ENCODE measurements at places on chromosomes 3 and 15.
A peak's percentile ranks its signal among the peaks of the same experiment; 100 is the strongest.

DNA sequence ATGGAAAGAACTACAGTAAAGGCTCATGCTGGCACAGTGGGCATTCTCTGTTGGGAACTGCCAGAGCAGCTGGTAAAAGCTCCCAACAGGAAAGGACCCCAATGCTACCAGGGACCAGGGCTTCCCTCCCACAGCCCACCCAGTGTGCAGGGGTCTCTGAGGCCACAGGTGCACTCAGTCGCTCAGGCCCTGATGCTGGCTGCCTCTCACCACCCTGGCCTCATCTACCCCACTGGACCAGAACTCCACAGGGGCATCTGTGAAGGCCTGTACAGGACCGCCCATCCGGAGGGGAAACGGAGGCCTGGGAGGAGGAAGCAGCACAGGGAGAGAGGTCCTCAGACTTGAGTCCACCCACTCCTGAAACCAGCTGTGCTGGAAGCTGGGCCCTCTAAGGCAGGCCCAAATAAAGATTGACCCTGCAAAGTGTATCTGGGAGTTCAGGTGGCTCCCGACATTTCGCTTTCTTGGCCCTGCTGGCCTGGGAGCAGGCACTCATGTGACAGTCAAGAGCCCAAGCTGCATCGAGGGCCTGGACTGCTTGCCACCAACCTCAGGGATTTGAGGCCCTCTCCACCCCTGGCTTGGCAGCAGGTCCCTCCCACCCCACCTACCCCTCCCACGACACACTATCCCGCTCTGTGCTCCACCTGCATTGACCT, 12.7 kb downstream of the KLF15 start:
- DNase-seq = peak; percentile 22

- DNase-seq = no peak
Observed at GRCh38 chr3:54056521-54056920, 65.8 kb upstream of the CACNA2D3 start.

DNA sequence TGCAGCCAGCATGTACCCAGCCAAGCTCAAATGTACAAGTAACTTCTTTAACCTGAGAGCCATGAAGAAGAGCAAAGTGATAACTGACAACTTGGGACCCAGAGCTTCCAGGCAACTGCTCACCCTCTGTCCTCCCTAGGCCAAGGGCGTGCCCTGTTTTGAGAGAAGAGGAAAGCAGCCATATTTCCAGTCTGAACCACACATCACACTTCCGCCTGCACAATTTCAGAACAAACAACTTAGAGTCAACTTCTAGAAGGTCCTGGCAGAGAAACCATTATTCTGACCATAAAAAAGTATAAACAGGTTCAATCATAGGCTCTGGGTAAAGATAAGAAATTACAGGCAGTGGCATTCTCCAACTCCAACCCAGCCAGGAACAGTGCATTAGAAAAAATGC, 50.1 kb downstream of the ITGB5 start:
- no peak for DNase-seq

- DNase-seq = no peak
Observed at GRCh38 chr15:92499731-92500530, 106.2 kb downstream of the ST8SIA2 start.

- DNase-seq = no peak
Observed at GRCh38 chr3:79491029-79491641, 276.7 kb downstream of the ROBO1 start.

DNA sequence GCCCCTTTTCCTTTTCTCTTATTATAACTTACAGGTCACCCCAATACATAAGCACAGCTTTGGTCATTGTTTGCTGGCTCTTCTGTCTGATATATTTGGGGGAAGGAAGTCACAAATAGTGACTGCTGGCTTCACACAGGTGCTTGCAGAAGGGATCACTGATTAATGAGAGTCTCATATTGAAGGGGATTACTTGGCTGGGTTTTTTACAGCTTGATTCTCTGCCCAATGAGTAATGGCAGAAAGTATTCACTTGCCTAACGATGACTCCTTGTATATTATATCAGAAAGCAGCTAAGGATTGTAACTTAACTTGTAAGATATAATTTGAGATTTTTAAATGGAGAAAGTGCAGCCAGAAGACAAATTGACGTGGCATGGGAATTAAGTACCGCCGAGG, 119.3 kb upstream of the PFN2 start:
- no peak for DNase-seq

GRCh38 chr3:113516115-113516505, 1.2 kb upstream of the SPICE1 start:
- DNase-seq = no peak

DNA sequence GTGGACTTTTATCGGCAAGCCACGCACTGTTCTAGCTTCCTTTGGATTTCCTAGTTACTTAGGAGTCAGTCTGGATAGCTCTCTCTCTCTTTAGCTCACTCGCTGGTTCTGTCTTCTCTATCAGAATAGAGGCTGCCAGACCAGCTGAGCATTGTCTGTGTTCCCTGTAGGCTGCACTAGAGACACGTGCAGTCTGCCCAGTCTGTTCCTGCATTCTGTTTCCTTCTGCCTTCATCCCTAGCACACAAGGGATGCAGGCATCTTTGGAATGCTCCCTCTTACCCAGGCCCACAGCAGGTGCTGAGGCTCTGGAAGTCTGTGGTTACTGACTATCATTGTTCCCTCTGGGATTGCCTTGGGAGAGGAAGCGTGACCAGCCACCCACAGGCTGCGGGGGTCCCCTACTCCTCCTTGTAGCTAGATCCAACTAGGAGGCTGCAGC, 322.8 kb downstream of the ZNF621 start:
- DNase-seq = no peak

DNA sequence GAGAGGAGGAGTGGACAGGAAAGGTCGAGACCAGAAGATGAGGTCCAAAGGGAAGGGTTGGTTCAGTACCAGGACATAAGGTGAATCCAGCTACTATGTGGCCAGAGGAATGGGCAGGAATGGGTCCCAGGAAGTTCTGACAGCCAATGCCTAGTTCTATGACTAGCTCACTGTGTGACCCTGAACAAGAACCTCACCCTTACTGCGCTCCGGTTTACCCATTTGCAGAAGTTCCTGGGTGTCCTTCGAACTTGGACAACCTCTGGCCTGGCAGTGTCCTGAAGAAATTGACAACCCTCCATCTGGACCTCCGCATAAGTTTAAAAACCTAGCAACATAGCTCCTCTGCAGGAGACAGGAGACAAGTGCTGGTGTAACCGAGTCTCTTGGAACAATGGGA, 12.2 kb upstream of the PSTPIP1 start:
- no peak for DNase-seq

DNA sequence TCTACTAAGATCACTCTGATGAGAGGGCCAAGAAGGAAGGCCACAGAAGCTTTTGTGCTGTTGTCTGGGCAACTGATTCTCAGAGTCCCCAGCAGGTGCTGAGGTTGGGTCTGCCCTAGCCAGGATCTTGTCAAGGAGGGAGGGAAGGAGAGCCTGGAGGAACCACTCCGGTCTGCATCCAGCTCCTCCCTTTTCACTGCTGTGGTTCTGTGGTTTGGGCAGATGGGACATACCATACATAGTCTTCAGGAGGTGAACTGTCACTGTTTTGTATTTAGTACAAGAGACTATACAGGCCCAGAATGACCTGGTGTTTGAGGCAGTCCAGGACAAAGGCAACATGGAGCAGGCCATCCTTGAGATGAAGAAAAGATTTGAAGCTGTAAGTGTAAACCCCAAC, 21.9 kb downstream of the C3orf62 start:
- DNase-seq = no peak

GRCh38 chr3:100384733-100385525, 16.0 kb downstream of the TOMM70 start:
- no peak for DNase-seq

GRCh38 chr15:57313134-57313483, 63.2 kb upstream of the CGNL1 start:
- no peak for DNase-seq

GRCh38 chr15:39591141-39591895, 10.4 kb downstream of the THBS1 start:
- DNase-seq = no peak

DNA sequence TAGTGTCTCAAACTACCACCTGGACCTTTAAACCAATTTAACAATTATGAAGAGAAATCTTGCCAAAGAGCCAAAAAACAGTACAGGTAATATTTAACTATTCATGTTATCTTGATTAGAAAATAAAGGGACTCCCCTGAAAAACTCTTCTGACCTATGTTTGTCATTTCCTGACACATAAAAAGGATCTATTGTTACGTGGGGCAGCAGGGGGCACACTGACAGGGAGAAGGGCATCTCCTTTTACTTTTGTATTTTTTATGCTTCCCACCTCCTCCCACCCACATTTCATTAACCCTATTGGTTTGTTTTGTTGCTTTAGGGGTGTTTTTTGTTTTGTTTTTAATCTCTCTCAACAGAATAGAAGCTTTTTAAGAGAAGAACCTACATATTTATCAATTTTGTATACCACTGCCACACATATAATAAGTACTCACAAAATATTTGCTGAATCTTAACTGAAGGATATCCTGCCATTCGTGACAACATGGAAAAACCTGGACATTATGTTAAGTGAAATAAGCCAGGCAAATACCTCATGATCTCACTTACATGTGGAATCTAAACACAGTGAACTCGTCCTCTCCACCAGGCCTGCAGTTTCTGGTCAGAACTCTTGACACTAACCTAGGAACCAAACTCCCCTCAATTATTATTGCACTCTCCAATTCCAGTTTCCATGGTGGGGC, 17.7 kb downstream of the STAG1 start:
- no peak for DNase-seq

GRCh38 chr15:80875568-80876347, 96.6 kb downstream of the CEMIP start:
- peak; percentile 57 for DNase-seq

DNA sequence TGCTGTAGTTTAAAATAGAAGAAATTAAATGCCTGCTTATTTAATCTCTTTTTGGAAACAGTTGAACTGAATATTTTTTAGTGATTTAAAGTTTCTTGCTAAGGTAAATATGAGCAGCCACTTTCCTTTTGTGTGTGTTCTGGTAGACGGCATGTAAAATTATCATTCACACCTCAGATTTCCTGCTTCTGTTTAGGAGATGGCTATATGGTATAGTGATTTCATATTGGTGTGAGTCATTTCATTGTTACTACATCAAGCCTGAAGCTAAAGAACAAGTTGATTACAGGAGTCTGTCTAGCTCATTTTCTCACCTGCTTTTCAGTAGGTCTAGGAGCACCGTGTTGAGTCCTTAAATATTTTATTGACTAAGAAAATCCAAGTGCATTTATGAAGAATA, 2.2 kb downstream of the LRCH3 start:
- no peak for DNase-seq

GRCh38 chr15:73800662-73801345, 47.7 kb upstream of the INSYN1 start:
- DNase-seq = peak; percentile 75

- no peak for DNase-seq
Observed at GRCh38 chr3:123025642-123026521, 1.7 kb downstream of the SEMA5B start.

- no peak for DNase-seq
Observed at GRCh38 chr3:98914210-98915080, 12.9 kb upstream of the DCBLD2 start.

GRCh38 chr15:44668921-44669320, 5.5 kb upstream of the SPG11 start:
- DNase-seq = no peak
